ENCODE measurements at places on chromosomes 6 and 20.
A peak's percentile ranks its signal among the peaks of the same experiment; 100 is the strongest.

GRCh38 chr20:57259938-57260921 lies 6.2 kb downstream of the BMP7 start:
- ATAC-seq = no peak

- ATAC-seq = no peak
These were observed 104.4 kb downstream of the NCR2 start for GRCh38 chr6:41439524-41440418.

DNA sequence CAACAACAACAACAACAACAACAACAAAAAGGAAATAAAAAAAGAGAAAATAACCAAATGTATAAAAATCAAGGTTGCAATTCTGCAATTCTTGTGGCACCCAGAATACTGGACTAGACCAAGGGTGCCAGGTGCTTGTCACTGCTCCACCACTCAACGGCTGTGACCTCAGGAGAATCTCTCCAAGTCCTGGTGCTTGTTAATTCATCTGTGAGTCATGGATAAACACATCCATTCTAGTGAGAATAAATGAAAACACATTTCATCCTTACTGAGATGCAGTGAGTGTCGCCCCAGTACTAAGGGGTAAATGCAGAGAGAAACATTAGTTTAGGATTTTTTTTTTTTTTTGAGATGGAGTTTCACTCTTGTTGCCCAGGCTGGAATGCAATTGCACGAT lies 32.0 kb downstream of the HLA-C start:
- ATAC-seq = no peak

DNA sequence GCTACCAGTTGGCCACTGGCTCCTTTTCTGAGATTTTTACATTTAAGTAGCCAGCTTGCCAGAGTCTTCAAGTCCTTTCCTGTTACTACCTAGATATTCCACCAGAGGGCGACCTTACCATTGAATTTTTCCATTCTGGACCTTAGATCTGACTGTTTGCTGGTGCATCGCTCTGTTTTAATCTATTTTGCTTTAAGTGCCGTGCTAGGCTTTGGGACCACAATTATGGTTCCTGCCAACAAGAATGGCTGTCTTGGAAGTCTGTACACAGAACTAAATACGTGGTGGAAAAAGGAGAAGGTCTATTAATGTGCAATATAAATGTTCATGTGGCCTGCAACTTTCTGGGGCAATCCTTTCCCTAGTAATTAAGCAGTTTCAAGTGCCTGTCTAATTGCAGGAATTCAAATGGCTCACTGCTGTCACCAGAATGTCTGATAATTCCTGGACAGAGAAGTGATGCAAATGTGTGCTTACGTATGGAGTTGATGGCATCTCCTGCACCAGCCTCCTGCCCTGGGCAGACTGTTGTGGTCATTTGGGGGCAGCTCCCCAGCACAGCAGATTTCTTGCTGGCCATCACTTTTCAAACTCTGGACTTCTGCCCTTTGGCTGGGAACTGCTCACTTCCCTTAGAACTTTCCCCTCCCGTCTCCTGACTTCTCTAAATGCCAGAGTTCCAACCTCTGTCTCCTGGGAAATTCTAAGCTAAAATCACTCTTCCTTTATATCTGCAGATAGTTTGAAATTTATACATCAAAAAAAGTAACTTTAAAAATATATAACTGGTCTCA lies 5.6 kb upstream of the HLA-DOA start:
- peak; percentile 68 for ATAC-seq

DNA sequence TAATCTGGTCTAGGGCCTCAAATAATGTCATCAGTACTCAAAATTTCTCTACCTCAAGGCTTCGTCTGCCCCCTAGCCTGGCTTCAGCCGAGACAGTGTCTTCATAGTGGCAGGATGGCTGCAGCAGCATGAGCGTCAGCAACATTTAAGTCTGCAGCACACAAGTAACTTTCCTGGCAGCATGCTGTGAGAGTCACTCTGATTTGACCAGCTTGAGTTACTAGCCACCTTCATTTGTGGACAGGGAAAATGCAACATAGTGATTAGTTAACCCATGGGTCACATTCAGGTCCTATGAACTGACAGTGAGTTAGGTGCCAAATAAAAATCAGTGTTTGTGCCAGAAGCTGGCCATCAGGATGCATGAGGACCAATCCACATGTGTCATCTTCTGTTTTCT lies 209.9 kb upstream of the SLC35B3 start:
- no peak for ATAC-seq

GRCh38 chr20:50310673-50311051 lies 120.0 kb downstream of the CEBPB start:
- ATAC-seq = no peak

GRCh38 chr6:74853991-74854390 lies 351.9 kb downstream of the COL12A1 start:
- no peak for ATAC-seq

DNA sequence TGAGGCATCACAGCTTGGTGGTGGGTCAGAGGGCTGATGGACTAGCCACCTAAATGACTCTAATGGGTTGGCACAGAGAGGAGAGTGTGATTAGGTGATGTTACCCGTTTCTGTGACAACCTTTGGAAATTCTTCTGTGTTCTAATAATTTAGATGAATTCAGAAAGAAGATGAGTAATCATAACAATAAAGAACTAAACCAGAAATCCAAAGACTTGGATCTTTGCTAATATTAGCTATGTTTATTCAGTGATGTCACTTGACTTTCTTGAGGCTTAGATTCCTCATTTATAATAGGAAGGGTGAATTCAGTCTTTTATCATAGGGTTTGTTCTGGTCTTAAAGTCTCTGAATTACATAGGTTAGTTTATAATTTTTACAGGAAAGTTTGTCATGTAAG lies 19.9 kb downstream of the CRYBG1 start:
- ATAC-seq = no peak

DNA sequence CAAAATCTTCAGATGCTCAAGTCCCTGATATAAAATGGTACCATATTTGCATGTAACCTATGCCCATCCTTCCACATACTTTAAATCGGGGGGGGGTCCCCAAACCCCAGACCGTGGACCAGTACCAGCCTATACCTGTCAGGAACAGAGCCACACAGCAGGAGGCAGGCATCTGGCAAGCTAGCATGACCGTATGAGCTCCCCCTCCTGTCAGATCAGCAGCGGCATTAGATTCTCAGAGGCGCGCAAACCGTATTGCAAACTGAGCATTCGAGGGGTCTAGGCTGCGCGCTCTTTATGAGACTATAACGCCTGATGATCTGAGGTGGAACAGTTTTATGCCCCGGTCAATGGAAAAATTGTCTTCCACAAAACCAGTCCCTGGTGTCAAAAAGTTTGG lies 30.7 kb downstream of the FGD2 start:
- no peak for ATAC-seq
